ENCODE measurements at places on chromosomes 16 and 17. TPM values are rescaled to one million over a fixed set of nuclear protein-coding genes. Genes with fewer than 3 reads are reported as not detected.

- DNase-seq: no peak
Observed at GRCh38 chr16:1101573-1102332, 5.7 kb upstream of the C1QTNF8 start.

DNA sequence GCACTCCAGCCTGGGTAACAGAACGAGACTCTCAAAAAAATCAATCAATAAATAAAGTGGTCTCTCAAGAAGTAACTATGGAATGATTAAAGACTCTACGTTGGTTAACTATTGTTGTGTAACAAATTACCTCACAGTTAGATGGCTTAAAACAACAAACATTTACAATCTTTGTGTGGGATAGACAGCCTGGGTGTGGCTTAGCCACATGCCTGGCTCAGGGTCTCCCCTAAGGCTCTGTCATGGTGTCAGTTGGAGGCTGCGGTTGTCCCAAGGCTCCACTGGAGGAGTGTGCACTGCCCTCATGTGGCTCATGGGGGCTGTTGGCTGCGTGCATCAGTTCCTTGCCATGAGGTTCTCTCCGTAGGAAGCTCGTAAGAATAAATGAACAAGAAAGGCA lies 294.5 kb downstream of the SNX29 start:
- DNase-seq: peak; percentile 19

DNA sequence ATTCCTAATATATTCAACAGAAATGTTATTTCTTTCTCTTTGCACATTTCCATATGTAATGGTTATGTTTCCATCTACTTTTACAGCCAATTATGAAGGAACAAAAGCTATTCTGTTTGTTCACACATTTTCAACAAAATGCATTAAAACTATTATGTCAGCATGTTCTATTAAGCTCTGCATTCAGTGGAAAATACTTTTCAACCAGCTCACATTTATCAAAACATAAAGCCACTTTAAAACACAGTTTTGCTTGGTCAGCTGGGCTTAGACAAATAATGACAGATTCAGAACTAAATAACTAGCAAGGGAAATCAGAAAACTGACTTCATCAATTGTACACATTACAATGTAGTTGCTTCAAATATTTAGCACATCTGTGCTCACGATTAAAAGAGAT lies 6.9 kb downstream of the SALL1 start:
- DNase-seq: no peak

HOXB13 gene
- total RNA-seq: 0.12 TPM

- DNase-seq: peak; percentile 24
Observed at GRCh38 chr16:78608305-78608776, 508.9 kb downstream of the WWOX start.

DNA sequence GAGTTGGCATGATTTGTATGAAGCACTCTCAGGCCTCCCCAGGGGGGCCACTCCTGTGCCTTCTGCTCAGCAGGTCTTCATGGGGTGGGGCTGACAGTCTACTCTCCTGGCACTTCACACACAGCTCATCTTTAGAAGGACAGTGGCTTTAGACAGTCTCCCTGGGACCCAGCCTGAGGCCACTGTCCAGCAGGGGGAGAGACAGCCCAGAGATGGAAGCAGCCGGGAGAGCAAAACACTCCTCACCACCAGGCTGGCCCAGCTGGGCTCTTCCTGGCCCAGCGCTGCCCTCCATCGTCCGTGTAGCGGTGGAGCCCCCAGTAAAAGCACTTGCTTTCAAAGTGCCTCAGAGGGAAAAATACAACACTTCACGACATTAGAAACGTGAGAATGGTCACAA lies 62.0 kb upstream of the CRHR1 start:
- DNase-seq: no peak

GRCh38 chr17:66345264-66345663 lies 42.9 kb downstream of the PRKCA start:
- DNase-seq: no peak

DNA sequence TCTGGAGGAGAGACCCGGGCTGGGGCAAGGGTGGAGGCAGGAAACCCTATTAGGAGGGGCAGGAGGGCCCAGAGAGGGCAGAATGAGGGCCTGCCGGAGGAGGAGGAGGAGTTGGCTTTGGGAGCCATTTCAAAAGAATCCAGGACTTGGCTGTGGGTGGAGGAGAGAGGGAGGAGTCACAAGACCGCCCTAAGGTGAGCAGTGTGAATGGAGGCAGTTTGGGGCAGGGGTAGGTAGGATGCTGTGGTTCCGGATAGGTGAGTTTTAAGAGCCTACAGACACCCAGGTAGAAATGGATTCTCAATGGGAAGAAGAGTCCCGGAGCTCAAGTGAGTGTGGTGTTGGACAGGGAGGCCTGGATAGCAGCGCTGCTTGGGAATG lies 80.3 kb downstream of the ARHGAP23 start:
- DNase-seq: no peak

- DNase-seq: no peak
Observed at GRCh38 chr17:18031955-18032354, 7.0 kb downstream of the ATPAF2 start.

SDR42E2 gene
- total RNA-seq: 0.26 TPM

- peak; percentile 34 for DNase-seq
Observed at GRCh38 chr16:27225536-27226360, 22.4 kb downstream of the KDM8 start.

GRCh38 chr17:11853321-11854151 lies 143.7 kb downstream of the ZNF18 start:
- DNase-seq: no peak

SCNN1B gene
- 2.2 TPM for total RNA-seq

GRCh38 chr17:15422392-15422965 lies 44.9 kb downstream of the CDRT4 start:
- DNase-seq: no peak

- no peak for DNase-seq
Observed at GRCh38 chr16:27840311-27841060, 223.0 kb downstream of the GSG1L start.

DNA sequence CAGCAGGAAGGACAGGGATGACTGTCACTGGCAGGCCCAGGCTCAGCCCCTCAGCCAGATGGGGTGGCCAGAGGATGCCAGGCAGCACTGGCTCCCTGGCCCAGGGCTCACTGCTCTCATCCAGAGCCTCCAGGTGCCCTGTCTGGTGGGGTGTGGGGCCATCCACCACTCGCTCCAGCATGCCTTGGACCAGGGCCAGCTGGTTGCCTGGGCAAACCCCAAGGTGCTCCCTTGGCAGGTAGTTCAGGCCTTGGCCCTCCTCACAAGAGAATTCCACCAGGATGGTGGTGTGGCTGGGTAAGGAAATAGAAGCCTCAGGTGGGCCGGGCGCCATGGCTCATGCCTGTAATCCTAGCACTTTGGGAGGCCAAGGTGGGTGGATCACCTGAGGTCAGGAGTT lies 29.4 kb downstream of the LGALS9 start:
- DNase-seq: no peak

DNA sequence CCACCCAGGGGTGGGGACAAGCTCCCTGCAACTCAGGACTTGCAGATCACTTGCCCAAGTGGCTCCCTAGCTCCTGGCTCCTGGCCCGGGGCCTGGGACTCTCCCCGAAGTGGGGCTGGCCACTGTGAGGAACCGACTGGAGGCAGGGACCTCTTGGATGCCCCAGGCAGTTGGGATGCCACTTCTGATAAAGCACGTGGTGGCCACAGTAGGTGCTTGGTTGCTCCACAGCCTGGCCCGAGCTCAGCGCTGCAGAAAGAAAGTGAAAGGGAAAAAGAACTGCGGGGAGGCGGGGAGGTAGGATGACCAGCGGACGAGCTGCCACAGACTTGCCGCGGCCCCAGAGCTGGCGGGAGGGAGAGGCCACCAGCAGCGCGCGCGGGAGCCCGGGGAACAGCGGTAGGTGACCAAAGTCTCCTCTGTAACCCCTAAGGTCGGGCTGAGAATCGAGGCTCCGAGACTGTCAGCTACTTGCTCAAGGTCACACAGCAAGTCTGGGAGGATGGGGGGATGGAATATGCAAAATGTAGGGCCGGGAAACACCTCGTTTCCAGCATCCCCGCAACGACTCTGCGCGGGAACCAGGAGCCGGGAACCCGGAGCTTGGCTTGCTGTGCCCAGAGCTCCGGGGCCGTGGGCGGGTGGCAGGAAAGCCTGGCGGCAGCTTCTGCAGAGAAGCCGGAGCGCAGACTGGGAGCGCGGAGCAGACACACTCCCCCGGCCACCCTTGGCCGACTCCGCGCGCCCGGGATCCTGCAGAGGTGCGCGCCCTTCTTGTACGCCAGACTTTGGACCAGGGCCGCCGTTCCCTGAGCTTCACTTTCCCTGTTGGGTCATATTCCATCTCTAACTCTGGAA lies 1.9 kb downstream of the CIITA start:
- peak; percentile 51 for DNase-seq

- DNase-seq: no peak
Observed at GRCh38 chr16:84505249-84506187, 1.1 kb upstream of the MEAK7 start.

DNA sequence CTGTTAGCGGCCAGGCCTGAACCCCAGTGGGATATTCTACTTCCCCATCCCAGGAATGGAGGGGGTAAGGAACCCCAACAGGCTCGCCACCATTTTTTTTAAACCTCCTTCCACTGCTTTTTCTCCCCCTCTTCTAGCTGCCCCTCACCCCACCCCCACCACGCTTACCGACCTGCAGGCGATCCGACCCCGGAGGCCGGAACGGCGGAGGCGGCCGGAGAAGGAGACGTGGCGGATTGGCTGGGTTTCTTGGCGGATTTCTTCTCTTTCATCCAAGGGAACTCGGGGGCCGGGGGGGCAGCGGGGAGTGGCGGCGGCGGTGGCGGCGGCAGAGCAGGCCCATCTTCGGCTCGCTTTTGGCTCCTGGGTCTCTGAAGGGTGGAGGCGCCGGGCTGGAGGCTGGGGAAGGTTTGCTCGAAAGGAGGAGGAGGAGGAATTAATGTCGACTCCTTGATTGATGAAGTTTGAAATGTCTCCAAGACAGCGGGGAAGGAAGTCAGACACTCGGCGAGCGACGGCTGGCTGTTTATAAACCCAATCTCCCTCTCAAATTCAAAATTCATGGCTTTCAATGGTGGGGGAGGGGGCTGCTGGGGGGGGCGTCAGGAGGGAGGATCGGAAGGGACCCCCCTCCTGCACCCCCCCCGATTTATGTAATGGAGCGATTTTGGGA lies 424 bp downstream of the HOXB2 start:
- DNase-seq: peak; percentile 80

DNA sequence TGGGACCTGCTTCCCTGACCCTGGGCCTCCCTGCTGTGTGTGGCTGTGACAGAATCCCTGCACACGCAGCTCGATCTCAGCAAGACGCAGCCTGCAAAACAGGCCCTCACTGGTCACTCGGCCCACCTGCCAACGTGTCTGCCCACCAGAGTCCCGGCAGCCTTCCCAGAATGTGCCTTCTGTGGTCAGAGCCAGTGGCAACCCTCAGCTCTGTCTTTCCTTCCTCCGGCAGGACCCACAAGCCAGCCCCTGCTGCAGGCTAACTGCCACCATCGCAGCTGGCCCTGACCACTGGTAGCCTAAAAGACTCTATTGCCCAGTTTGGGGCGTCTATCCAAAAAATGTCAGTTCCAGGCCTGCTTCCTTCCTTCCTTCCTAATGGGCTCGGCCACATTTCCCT lies 83.2 kb downstream of the LITAF start:
- no peak for DNase-seq

ABCA6 gene
- 15.6 TPM for total RNA-seq

DNA sequence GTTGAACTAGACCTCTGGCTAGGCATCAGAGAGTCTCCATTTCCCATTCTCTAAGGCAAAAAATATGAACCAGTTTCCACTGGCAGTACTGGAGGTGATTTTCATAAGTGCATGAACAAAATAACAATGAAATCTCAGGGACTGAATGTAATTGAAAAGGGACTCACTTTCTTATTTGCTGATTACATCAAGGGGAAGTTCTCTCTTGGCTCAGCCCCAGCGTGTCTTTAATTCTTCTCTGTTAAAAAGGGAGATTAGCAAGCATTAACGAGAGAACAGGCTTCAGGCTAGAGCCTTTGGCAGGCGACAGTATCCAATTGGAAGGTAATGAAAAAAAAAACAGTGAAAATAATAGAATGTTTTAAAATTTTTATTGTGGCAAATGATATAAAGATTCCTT lies 34.0 kb upstream of the ADAMTS18 start:
- DNase-seq: no peak

CFAP97D1 gene
- not detected for total RNA-seq

DNA sequence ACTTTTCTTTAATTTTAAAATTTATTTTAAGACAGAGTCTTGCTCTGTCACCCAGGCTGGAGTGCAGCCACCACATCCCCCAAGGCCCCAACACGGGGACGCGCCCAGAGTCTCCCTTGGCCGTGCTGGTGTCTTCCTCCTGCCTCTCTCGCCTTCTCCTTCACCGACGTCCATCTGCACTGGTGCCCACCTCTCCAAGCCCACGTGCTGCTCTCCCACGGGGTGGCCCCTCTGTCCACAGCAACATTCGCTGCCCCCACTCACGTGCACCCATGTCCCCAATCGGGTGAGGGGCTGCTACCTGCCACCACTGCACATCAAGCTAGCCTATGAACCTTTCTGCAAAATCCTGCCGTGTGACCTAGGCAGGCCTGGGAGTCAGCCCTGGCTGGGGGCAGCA lies 3.1 kb downstream of the TMEM204 start:
- DNase-seq: no peak
